ENCODE measurements at places on chromosomes 5 and 9. TPM values are rescaled to one million over a fixed set of nuclear protein-coding genes. Genes with fewer than 3 reads are reported as not detected.

The FCN2 gene
- total RNA-seq = 0.23 TPM

The SPINK4 gene
- not detected for total RNA-seq

The OR1Q1 gene
- not detected for total RNA-seq

The MLANA gene
- not detected for total RNA-seq
